Fibroblast of skin of right quadriceps (primary cell): ENCODE measurements at places on chromosomes 6 and 20.

DNA sequence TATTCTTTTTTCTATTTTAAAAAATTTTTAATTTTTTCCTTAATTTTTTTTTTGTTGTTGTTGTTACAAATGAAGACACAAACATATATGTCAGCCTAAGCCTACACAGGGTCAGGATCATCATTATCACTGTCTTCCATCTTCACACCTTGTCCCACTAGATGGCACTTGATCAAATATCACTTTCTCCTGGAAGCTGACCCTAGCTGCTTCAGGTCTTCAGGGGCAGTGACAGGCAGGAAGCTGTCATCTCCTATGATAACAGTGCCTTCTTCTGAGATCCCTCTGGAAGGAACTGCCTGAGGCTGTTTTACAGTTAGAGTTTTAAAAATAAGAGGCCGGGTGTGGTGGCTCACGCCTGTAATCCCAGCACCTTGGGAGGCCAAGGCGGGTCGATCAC, 70.2 kb upstream of the EEF1E1 start:
- no peak for DNase-seq

GRCh38 chr20:44196271-44196670, 9.3 kb upstream of the JPH2 start:
- peak; percentile 11 for DNase-seq

DNA sequence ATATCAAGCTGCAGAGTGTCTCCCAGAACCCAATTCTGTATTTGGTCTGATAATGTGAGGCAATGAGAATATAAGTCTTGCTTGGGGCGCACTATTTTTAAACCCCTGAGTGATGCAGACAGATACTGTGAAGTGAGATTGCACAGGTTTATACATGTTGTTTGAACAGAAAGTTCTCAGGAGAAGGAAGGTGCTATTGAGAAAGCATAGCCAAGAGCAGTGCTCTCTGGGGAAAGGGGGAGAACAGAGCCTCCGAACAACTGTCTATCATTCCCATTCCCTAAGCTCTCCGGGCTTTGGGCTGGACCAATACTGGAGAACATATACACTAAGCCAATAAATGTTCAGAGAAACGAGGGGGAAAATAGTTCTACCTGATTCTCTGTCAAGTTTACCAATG, 75.8 kb downstream of the PERP start:
- DNase-seq: no peak

DNA sequence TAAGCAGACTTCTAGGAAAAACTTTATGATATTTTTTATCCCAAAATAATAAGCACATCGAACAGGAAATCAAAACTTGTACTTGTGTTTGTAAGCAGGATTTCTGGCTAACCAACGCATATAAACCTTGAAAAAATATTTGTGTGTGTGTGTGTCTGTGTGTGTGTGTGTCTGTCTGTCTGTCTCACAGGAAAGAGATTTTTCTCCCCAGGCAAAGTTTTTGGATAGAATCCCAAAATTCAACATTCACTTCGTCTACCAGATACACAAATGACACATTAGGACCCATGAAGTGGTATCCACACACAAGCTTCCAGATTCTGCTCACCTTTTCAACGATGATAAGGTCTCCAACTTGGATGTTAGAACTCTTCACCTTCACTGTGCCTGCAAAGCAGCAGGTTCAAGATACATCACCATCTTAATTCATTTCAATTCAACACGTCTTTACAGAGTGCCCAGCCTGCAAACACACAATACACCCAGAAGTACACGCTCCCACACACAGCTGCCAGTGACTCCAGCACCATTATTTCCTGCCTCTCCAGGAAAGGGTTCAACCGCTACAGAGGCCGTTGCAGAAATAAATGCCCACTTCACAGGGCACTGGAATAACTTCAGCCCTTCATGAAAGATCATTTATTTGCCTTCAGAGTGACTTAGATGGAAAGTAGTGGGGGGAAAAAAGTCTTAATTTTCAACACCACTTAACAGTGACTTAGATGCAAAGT, 70.9 kb downstream of the ATP9A start:
- peak; percentile 19 for DNase-seq

GRCh38 chr6:48564036-48564820, 453.2 kb upstream of the PTCHD4 start:
- DNase-seq: no peak

GRCh38 chr6:56961151-56961550, 6.2 kb downstream of the BEND6 start:
- DNase-seq: no peak

GRCh38 chr6:20058912-20059311, 153.4 kb downstream of the MBOAT1 start:
- DNase-seq: no peak

DNA sequence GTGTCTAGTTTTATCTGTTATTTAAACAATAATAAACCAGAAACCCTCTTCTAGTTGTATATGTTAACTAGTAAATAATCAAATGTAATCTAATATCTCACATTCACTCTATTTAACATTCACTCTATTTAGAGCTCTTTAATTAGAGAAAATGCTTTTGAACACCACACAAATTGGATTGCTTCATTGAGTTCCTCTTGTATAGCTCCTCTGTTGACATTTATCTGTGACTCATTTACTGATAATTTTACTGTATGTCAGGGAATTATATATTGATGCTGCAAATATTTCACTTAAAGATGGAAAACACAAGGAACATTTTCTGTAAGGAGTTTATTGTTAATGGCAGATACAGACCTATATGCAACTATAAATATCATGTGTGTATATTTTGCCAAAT, 594.6 kb downstream of the COL12A1 start:
- peak; percentile 54 for DNase-seq

- peak; percentile 18 for DNase-seq
Observed at GRCh38 chr6:118774581-118774980, 119.4 kb upstream of the ASF1A start.

DNA sequence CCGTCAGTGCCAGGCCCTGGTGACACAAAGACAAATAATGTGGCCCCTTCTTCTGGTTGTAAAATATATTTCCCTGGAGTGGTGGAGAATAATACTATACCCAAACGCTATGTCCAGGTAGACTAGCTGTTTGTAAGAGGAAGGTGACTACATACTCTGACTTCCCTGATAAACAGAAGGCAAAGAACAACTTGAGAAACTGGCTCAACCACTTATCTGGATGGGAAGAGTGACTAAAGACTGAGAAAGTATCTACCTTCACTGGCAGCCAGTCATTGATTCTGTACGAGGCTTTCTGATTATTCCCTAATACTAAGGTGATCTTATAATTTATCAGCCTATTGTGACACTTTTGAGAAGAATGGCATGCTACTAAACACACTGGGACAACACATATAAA, 569.7 kb downstream of the EPHA7 start:
- DNase-seq: no peak

- no peak for DNase-seq
Observed at GRCh38 chr6:108619431-108620197, 58.9 kb downstream of the FOXO3 start.

GRCh38 chr6:45830441-45831139, 185.1 kb downstream of the CLIC5 start:
- DNase-seq: peak; percentile 18

DNA sequence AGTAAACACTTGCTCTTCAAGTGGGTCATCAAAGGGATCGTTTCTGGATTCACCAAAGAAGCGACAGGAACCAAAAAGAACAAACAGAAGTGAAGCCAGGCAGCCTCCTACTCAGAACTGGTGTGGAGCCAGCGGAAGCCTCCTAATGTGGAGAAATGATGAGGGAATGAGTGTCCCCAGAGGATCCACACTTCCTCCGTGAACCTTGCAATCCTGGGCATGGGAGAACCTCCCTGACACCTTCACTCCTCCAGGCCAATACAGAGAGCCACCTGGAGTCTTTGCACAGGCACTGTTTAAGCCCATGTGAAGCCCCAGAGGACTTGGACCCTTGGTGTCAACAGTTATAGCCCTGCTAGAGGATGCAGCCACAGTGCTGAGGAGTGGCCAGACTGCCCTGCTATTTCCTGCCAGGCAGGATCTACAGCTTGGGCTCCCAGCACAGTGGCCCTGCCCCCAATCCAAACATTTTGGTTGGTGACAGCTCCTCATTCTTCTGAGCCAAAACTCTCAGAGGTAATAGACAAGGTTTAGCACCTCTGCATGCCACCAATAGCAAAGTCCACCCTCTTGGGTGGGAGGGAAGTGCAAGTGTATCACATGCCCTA, 23.2 kb upstream of the SERINC1 start:
- no peak for DNase-seq
